ENCODE measurements at places on chromosomes 16 and 17.

GRCh38 chr16:54923055-54923473 is 7.6 kb upstream of the IRX5 start:
- no peak for DNase-seq

GRCh38 chr16:27377666-27378485 is 24.1 kb upstream of the IL21R start:
- no peak for DNase-seq

- no peak for DNase-seq
These were observed 205.2 kb upstream of the CHMP6 start for GRCh38 chr17:80786470-80786869.

- no peak for DNase-seq
These were observed 284.8 kb upstream of the CCL2 start for GRCh38 chr17:33970279-33970678.

DNA sequence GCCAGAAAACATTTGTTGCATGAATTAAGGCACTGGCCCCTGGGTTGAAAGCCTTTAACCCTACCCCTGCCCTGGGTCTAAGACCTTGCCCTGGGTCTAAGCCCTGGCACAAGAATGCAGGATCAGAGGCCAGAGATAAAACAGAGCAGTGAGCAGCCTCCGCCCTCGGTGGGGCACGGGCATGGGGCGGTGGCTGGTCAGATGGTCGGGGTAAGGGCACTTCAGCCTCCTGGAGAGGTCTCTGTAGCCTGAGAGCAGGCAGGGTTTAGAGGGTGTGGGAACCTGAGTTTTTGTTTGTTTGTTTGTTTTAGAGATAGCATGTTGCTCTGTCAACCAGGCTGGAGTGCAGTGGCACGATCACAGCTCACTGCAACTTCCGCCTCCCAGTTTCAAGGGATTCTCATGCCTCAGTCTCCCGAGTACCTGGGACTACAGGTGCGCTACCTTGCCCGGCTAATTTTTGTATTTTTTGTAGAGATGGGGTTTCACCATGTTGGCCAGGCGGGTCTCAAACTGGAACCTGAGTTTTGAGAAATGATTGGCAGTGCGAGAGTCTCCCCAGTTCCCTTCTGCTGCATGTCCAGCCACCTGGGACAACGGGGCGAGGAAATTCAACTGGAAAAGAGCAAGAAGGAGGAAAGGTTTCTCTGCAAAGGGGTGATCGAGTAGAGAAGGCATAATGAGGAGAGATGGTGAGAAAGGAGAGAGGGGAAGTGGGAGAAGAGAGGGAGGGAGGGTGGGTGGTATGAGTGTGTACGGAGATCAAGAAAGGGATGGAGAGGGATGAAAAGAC is 27.7 kb downstream of the TNS4 start:
- DNase-seq, result no peak

DNA sequence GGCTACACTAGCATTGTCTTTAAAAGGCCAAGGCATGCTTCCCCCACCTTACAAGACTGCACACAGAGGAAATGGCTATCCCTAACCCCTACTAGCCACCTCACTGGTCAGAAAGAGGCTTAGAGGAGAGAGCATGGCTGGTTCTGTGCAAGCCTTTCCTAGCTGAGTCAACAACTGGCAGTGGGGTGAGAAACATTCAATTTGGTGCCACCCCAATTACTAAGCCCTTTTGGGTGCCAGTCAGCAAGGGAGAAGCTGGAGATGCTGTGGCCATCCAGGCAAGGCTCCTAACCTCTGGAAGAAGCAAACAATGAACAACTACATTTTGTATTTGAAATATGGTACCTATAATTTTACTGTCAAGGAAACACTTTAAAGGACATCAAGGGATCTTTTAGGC is 4.7 kb upstream of the KAT7 start:
- no peak for DNase-seq

DNA sequence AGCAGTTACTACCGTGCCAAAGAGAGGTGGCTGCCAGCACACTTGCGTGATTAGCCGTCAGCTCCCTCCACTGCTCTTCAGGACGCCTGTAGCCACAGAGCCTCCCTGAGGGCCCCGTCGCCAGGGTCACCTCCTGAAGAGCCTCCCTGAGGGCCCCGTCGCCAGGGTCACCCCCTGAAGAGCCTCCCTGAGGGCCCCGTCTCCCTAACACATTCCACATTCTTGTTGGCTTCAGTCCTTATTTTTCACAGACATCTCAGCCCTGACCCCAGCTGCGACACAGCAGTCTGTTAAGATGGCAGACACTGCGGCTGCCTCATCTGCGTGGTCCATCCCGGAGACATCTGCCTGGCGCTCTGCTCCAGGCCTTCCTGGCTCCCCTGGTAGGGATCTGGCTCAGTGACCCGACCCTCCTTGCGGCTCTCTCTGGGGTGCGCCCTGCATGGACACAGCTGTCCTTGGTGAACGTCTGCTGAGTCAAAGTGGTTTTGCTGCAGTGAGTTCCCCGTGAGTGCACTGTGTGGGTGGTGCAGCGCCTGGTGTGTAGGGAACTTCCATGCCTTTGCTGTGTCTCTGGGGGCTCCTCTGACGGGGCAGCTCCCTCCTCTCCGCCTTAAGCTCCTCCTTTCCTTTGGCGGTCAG is 11.4 kb downstream of the ACSF3 start:
- DNase-seq, result no peak

DNA sequence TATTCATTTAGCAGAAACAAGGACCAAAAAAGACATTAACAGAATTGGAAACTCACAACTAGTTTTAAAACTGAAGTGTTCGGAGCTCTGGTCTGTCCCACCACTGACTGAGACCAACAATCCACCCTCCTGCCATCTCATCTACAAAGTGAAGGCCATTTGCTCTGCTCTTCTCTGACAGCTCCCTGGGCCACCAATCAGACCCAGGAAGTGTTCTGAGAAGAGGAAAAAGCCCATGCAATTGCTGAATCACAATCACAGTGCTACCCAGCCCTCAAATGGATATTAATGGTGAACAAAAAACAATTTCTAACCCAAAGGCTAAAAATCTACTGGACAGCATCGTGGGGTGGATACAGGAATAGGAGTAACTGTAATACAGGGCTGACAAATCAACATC is 2.1 kb downstream of the RPL23 start:
- DNase-seq, result no peak

DNA sequence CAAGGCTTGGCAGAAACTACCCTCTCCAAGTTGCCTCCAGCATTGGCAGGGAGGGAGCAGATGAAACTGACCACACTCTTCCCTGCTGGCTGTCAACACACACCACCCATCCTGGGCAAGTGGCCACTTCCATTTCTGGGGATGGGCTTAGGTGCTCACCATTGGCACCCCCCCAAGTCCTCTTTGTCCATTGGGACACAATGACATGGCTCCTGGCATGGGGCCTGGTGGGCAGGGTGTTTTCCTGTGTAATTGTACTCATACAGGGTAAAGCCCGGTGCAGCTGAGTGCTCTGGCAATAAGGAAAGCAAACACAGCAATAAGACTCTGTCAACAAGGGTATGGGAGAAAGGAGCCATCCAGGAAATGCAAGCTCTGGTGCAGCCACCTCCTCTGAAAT is 22.6 kb downstream of the SCNN1B start:
- no peak for DNase-seq

DNA sequence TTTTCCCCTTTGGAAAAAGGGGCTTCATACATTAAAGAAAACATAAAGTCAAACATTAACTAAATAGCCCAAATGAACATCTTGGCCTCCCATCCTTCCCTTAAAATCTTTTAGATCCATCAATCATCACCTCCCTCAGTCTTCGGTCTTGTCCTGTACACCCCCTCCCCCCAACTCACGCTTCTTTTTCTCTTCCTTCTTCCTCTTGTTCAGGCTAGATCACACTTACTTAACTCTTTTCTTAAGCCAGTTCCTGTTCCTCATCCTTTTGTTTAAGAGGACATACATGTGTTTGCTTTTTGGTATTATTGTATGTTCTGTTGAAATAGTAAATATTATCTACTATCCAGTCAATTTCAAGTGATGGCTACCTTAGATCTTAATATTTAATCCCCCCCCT is 5.5 kb downstream of the MFSD6L start:
- no peak for DNase-seq

- no peak for DNase-seq
These were observed 213.9 kb downstream of the MRTFB start for GRCh38 chr16:14284930-14285512.

- no peak for DNase-seq
These were observed 3.9 kb downstream of the PLXDC1 start for GRCh38 chr17:39147221-39148185.

- DNase-seq, result no peak
These were observed 2.3 kb upstream of the GRB2 start for GRCh38 chr17:75407655-75408352.

GRCh38 chr16:48949636-48950035 is 332.0 kb downstream of the CBLN1 start:
- peak; percentile 47 for DNase-seq

- peak; percentile 19 for DNase-seq
These were observed 256.6 kb downstream of the CPPED1 start for GRCh38 chr16:12546918-12547607.

GRCh38 chr17:8643855-8644506 is 13.5 kb upstream of the MYH10 start:
- no peak for DNase-seq

DNA sequence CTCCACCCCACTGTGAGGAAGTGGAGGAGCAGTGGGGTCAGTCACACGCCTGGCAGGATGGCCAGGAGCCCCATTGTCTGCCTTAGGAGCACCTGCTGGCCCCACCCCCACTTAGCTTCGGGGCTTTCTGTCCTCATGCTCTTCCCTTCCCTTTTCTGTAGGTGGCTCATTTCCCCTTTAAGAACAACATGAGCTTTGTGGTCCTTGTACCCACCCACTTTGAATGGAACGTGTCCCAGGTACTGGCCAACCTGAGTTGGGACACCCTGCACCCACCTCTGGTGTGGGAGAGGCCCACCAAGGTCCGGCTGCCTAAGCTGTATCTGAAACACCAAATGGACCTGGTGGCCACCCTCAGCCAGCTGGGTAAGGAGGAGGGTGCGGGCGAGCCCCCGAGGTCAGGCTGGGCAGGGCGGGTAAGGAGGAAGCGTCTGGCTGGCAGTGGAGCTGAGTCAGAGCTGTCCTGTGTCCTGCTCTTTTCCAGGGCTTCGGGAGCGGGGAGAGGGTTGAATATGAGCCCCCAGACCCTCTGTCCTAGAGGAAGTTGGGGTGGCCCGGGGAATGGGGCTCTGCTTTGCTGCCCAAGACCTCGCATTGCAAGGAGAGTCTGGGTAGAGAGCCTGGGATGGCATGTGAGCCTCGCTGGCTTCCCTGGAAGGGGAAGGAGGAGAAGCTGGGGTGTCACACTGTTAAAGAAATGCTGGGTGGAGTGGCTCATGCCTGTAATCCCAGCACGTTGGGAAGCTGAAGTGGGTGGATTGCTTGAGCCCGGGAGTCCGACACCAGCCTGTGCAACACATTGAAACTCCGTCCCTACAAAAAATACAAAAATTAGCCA is 9.2 kb upstream of the SERPINF1 start:
- DNase-seq, result no peak

DNA sequence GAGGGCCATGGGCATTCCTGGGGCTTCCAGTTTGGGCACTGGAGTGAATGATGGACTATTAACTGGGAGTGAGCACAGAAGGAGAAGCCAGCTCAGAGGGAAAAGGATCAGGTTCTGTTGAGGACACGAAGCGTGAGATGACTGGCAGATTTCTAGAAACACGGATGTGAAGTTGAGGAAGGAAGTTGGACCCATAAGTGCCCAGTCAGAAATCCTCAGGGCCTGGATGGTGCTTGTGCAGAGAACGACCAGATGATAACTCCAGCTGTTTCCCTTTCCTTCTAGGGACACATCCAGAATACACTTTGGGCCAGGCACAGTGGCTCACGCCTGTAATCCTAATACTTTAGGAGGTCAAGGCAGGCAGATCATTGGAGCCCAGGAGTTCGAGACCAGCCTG is 23.3 kb upstream of the ANKRD40CL start:
- no peak for DNase-seq

DNA sequence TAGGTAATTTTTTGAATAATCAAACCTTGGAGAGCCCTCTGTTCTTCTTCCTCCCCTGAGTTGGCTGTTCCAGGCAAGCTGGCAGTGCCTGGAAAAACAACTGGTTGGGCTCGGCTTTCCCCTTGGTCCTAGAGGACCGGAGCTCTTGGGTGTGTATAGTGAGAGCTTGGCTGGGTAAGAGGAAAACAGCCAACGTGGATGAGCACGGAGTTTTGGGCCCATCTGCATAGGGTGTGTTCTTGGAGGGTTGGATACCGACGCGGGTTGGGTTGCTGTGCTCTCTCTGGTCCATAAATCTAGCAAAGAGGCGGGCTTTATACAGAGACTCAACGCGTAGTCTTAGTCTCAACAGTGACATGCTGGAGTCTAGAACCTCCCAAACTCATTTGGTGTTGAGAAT is 23.2 kb downstream of the ITGB3 start:
- peak; percentile 76 for DNase-seq
